Heart left ventricle (tissue), 16 donors: ENCODE measurements at places on chromosomes 7 and 10.

DNA sequence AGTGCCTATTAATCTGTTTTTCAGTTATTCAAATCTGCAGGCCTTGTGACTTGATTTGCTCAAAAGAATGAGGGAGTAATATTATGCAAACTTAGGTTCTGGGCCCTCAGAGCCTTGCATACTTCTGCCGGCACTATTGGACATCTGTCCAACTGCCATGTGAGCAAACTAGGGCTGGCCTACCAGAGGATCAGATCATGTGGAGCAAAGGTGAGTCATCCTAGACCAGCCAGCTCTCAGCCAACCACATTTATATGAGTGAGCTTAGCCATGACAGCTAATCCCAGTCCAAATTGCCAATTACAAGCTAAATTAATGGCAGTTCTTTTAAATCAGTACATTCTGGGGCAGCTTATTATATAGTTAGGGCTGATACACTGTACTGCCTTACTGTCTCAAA is 69.6 kb downstream of the SDHAF3 start:
- DNase-seq = no peak

DNA sequence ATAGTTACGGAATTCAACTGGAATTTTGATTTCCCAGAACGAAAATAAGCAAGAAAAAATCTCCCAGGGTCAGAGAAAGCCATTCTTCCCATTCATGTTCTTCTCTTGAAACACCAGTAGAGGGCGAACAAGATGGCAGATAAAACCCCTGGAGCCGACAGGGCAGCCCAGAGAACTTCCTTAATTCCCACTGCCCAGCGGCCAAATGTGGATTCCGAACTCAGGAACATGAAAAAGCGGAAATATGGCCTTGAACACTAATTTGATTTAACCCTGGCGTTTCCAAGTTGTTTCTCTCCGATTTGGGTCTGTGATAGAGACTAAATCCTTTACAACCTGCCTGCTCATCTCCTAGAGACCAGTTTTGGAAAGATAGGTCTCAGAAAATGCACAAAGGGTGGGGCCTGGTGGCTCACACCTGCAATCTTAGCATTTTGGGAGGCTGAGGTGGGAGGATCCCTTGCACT is 100.7 kb upstream of the WAC start:
- peak; percentile 66 for DNase-seq

GRCh38 chr7:95723583-95724180 is 48.7 kb upstream of the DYNC1I1 start:
- DNase-seq = no peak

DNA sequence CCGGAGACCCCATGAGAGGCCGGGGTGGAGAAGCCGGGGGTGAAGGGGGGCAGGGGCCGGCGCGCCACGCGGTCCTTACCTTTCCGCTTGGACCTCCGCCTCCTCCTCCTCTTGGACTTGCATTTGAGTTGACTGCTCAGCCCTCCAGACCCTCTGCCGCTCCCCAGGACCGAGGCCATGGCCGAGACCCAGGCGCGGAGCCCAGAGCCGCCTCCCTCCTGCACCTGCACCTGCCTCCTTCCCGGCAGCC is 428 bp downstream of the ADARB2 start:
- DNase-seq = peak; percentile 52

DNA sequence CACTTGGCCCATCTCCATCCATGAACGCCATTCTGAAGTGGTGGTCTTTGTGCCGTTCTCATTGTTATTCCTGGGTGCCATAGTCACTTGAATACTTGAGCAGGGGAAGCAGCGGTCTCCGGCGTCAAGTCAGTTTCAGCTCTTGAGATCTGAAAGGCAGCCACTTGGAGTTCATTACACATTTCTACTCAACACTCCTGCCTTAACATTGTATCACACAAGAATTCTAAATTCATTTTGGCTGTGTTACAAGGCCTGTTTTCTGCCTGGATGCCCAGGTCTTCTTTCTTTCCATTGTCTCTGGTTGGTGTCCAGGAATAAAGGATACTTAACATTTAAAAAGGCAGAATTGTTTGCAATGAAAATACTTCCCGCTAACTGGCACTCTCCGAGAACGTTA is 69.0 kb upstream of the RAB11FIP2 start:
- DNase-seq = no peak

DNA sequence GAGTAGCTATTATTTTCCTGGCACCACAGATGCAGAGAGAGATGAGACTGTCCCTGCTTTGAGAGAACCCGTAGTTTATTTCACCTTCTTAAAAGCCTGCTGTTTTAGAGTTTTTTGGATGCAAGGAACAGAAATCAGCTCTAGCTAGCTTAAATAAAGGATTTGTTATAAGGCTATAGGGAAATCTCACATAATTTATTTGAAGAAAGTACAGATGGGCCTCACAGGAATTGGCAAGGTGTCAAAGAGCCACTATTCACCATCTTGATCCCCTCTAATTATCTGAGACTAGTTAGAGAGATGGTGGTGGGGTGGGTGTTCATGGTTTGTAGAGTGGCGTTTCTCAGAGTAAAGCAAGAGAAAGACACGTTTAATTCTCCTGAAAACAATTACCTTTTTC is 7.3 kb downstream of the KMT2E start:
- DNase-seq = no peak

DNA sequence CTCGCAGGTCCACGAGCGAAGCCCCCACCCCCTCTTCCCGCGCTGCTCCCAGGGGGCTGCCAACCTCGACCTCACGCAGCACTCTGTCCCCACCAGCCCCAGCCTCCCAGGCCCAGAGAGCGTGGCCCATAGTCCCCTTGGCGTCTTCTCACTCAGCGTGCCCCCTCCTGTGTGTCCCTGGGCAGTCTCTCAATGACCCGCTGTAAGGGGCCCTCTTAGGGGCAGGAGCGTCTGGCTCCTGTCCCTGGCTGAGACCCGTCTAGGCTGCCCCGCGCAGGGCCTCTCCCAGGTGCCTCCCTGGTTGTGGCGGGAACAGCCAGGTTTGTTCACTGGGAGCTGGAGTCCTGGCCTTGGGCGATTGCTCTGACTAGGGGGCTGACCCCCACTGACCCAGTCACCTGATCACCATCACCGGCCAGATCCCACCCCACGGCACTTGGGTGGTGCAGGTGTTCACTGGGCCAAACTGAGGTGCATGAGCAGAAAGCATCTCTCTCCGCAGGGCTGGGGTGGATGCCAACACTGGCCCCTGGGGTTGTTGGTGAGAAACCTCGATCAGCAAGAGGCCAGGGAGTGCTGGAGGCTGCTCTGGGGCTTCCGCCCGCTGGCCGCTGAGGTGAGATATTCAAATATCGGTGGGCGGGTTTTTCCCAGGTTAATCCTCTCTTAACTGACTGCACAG is 12.6 kb upstream of the WDFY4 start:
- no peak for DNase-seq

- peak; percentile 15 for DNase-seq
Measured at GRCh38 chr7:101233907-101234547, 3.6 kb downstream of the CLDN15 start.

- DNase-seq = no peak
Measured at GRCh38 chr7:92987095-92987494, 130.7 kb downstream of the SAMD9 start.

DNA sequence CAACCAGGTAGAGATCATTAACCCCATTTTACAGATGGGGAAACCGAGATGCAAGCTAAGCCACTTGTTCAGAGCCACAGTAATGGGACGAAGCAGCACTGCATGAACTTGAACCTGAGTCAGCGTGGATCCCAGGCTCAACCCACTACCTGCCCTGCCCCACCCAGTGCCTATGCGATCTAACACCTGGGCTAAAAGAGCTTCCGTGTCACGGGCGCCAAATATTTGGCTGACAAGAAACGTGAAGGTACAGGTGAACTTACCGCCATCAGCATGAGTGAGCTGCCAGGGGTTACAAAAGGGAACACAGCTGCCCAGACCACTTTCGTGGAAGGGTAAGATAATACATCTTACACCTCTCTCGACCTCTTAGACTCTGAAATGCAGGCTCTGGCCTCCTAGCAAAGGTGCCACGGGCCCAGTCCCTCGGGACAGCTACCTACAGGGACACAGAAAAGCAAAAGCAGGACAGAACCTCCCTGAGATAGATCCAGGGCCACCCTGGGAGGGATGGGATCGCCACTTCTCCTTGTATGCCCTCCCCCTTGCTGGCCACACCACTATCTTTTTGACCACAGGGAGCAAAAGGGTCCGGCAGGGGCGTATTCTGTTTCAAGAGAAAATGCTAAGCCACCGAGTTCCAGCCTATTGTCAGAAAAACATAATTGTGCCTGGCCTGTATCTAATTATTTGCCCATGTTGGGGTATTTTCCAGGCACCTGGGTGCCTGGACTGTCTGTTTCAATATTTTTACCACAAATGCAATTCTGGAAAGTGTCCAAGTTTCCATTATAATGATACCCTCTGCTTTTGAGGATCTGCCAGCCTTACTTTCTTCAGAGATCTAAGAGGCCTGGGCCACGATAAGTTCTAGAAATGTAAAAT is 6.4 kb downstream of the CHST15 start:
- DNase-seq = no peak

GRCh38 chr7:25854059-25854458 is 297.9 kb upstream of the NFE2L3 start:
- DNase-seq = no peak

- DNase-seq = no peak
Measured at GRCh38 chr10:107163076-107163855, 1.2 kb downstream of the SORCS1 start.

GRCh38 chr7:7568553-7568952 is 1.9 kb downstream of the MIOS start:
- no peak for DNase-seq

GRCh38 chr7:1853986-1854865 is 184.1 kb downstream of the ELFN1 start:
- DNase-seq = peak; percentile 11

GRCh38 chr7:38465956-38466355 is 165.2 kb downstream of the AMPH start:
- no peak for DNase-seq

DNA sequence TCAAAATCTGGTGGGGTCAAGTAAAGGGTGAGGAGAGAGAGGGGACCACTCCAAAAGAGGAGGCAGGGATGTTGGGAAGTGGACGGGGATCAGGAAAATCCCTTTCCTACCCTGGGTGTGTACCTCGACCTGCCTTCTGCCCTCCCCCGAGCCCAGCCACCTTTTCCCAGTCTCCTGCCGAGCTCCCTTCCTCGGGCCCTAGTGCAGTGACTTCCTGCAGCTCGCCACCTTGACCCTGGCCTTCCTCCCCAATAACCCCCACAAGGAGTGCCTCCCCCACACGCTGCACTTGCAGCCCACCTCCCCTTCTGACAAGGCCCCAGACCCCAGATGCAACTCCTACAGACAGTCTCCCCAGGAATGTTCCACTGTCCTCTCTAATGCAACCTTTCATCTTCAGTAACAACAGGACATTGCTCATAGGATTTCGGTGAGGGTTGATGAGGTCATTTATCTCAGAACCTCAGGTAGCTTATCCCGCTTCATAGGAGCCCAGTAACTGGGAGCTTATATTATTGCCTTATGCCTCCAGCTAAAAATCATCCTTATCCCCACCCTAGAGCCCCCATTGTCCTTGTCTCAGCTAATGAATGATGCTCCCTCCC is 90.1 kb downstream of the MKI67 start:
- DNase-seq = no peak

DNA sequence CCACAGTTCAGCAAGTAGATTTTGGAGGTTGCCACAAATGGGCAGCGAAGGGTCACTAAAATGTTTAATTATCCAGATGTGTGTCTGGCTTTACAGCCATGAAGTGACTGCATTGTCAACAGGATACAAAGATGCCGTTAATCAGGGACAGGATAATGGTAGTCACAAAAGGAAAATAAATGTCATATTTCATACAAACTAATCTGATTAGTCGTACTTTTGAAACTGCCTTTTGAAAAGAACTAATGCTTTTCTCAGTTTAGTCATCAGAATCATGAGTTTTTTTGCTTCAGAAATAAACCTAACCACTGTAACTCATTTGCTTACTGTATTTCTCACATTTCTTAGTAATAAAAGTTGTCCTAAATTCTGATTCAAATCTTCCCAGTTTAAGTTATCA is 22.2 kb upstream of the WNT16 start:
- DNase-seq = no peak

GRCh38 chr10:23694446-23694920 is 255.6 kb downstream of the OTUD1 start:
- no peak for DNase-seq

GRCh38 chr7:372932-373791 is 83.2 kb downstream of the FOXL3 start:
- DNase-seq = peak; percentile 37

DNA sequence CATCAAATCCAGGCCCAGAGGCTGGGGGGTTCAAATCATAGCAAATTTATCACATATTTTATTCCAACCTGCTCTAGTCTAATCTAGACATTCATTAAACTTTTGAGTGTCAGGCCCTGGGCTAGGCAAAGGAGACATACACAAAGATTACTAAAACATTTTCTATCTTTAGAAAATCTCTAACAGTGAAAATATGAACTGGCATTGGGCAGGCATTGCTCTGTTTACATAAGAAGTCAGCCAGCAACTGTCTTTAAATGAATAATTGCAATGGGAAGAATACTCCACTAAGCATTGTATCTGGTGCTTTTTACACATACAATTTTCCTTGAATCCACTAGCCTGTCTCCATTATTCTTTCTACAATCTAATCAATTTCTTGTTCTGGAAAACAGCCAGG is 222.5 kb upstream of the LRRN3 start:
- DNase-seq = no peak

DNA sequence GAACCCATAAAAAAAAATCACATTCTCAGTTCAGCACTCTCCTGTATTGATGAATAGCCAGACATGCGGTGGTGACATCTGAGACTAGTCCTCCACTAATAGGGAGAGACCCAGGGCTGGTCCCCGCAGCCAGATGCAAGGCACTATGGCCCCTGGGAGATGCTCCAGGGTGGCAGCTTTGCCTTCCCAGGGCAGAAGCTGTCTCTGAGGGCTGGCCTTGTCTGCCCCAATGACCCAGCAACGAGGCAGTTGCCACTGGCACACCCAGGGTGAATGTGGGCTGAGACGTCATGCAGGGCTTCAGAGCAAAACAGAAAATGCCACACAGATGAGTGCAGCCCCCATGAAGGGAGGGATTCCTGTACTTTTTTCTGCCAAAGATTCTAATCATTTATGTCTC is 50.1 kb upstream of the GDF10 start:
- no peak for DNase-seq

- no peak for DNase-seq
Measured at GRCh38 chr10:6877336-6877721, 297.3 kb upstream of the PRKCQ start.

DNA sequence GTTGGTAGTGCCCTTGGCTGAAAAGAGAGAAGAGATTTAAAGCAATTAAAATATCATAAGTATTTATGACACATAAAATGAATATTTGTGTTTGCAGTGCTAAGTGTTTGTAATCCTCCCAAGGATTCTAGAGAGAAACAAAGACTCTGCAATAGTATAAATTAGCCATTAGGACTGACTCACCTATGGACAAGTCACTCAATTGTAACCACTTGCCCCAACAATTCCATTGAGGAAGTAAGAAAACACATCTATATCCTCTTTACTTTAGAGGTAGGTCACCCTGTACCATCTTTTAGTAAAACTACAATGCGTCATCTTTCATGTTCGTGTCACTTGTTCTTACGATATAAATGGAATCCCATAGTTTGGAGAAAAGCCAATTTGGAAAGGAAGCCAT is 85.7 kb upstream of the INHBA start:
- no peak for DNase-seq
